ENCODE measurements at places on chromosomes 2 and 18.

GRCh38 chr2:197873293-197873701 lies 68.9 kb downstream of the PLCL1 start:
- no peaks in the 10 kb centered on the region for H3K36me3 ChIP-seq
- H3K4me3 ChIP-seq, result no peak overlapping the region
- DNase-seq, result peak; percentile 15
- H3K4me1 ChIP-seq, result peaks cover 5% of the 10 kb centered on the region

DNA sequence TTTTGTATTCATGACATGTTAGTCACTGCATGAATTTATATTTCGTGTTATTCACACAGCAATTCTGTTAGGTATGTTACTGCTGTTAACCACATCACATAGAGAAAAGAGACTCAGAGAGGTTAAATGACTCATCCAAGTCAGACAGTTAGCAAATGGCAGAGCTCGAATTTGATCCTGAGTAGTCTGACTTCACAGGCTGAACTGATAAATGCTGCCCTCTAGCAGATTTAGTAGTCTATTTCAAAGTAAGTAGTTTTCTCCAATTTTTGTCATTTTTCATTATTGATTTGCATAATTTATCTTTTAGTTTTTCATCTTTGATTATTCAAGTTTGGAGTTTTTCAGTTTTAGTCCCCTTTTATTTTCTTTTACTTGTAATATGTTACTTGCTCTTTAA lies 58.3 kb downstream of the WDR7 start:
- no peaks in the 10 kb centered on the region for H3K36me3 ChIP-seq
- no peak overlapping the region for H3K27ac ChIP-seq
- no peak overlapping the region for H3K4me3 ChIP-seq

GRCh38 chr18:26482569-26482968 lies 65.8 kb downstream of the KCTD1 start:
- no peak overlapping the region for H3K27ac ChIP-seq
- DNase-seq, result peak; percentile 68
- no peaks in the 10 kb centered on the region for H3K27me3 ChIP-seq
- peaks cover 23% of the 10 kb centered on the region for H3K4me1 ChIP-seq
- H3K36me3 ChIP-seq, result no peaks in the 10 kb centered on the region

DNA sequence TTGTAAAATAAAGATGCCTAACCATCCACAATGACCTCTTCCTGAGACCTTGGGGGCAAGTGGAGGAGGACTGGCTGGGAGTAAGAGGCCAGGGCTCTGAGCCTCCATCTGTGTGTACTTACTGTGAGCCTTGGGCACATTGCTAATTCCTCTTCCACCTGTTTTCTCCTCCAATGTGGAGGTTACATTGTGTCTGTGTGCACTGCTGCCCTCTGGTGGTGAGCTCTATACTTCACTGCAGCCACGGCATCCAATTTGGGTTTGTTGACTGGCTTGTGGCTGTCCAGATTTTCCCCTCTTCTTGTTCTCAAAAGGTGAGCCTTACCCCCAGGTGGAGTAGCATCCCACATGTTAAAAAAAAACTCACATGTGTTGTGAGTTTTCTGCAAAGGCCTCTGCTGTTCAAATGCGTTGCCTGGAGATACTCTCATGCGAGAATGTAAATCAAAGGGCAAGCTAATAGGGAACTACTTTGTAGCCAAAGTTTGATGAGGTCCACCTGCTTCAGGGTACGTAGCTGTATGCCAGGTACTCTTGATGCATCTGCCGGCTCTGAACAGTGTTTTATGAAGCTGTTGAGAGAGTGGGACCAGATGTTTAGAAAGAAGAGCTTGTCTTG lies 80.8 kb downstream of the APOB start:
- H3K4me1 ChIP-seq, result no peaks in the 10 kb centered on the region
- no peaks in the 10 kb centered on the region for H3K27me3 ChIP-seq
- DNase-seq, result peak; percentile 27

- no peaks in the 10 kb centered on the region for H3K36me3 ChIP-seq
- peaks cover 5% of the 10 kb centered on the region for H3K4me1 ChIP-seq
- no peak for DNase-seq
- H3K27ac ChIP-seq, result no peak overlapping the region
- no peak overlapping the region for H3K4me3 ChIP-seq
Observed at GRCh38 chr2:162118166-162119031, 33.6 kb downstream of the GCG start.

DNA sequence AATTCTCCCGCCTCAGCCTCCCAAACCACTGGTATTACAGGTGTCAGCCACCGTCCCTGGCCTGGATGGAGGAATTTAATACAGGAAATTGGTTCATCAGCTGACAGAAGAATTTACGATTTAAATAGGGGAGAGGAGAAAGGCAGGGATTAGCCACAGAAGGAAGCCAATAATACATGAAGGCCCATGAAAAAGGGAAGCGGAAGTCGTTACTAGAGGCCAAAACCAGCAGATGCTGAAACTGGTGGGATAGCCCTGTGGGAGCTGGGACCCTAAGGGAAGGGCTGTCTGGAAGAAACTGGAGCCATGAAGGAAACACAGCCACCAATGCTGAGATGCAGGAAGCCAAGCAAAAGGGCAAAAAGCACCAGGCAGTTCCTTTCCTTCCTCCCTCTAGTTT lies 163.7 kb upstream of the RMP24 start:
- H3K4me3 ChIP-seq, result no peak overlapping the region
- H3K4me1 ChIP-seq, result no peaks in the 10 kb centered on the region
- no peaks in the 10 kb centered on the region for H3K36me3 ChIP-seq
- no peak overlapping the region for H3K27ac ChIP-seq

DNA sequence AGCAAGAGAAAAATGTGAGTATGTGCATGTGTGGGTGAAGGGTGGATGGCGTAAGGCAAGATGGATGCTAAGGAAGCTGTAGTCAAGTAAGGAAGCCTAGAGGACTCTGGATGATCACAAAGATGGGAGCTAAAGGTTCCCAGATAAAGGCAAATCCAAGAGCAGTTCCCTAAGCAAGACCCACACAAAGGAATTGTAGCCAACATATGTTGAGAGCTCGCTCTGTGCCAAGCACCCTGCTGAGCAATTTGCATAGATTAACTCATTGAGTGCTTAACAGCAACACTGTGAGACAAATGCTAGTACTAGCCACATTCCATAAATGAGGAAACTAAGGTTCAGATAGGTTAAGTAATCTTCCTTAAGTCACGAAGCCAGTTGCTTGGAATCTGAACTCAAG lies 132.6 kb downstream of the C1D start:
- peak; percentile 57 for DNase-seq
- no peak overlapping the region for H3K4me3 ChIP-seq
- no peaks in the 10 kb centered on the region for H3K27me3 ChIP-seq
- H3K36me3 ChIP-seq, result no peaks in the 10 kb centered on the region

DNA sequence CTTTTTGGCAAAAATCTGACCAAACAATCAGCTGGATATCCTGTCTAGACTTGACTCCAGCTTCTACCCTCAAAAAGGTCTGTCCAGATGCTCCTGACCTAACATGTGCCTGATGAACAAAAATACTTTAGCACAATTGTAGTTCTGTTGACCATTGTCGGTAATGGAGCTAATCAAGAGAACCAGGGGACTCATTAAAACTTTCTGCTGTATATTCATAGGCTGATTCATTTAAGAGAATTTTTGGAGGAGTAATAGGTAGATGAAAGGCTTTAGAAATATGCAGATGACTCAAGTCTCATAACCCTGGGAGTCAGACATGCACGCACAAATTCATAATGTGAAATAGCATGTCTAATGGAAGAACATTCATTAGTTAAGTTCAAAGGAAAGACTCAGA lies 514.2 kb downstream of the TXNL1 start:
- H3K4me3 ChIP-seq, result no peak overlapping the region
- no peak for DNase-seq
- no peaks in the 10 kb centered on the region for H3K27me3 ChIP-seq
- no peak overlapping the region for H3K27ac ChIP-seq
- no peaks in the 10 kb centered on the region for H3K36me3 ChIP-seq

- no peak for DNase-seq
- H3K27ac ChIP-seq, result no peak overlapping the region
- peaks cover 15% of the 10 kb centered on the region for H3K36me3 ChIP-seq
- H3K27me3 ChIP-seq, result no peaks in the 10 kb centered on the region
- H3K4me1 ChIP-seq, result peaks cover 2% of the 10 kb centered on the region
Observed at GRCh38 chr18:2918761-2919550, 72.2 kb downstream of the EMILIN2 start.

DNA sequence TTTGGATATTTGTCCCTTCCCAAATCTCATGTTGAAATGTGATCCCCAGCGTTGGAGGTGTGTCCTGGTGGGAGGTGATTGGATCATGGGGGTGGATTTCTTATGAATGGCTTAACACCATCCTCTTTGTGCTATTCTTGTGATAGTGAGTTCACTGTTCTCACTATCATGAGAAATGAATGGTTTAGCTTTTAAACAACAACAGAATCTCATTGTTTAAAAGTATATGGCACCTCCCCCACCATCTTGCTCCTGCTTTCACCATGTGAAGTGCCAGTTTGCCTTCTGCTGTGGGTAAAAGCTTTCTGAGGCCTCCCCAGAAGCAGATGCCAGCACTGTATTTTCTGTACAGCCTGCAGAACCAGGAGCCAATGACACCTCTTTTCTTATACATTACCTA lies 38.1 kb downstream of the KIAA1328 start:
- no peak for DNase-seq
- H3K27ac ChIP-seq, result no peak overlapping the region
- no peak overlapping the region for H3K4me3 ChIP-seq
- H3K27me3 ChIP-seq, result no peaks in the 10 kb centered on the region
- H3K4me1 ChIP-seq, result no peaks in the 10 kb centered on the region
- no peaks in the 10 kb centered on the region for H3K36me3 ChIP-seq

DNA sequence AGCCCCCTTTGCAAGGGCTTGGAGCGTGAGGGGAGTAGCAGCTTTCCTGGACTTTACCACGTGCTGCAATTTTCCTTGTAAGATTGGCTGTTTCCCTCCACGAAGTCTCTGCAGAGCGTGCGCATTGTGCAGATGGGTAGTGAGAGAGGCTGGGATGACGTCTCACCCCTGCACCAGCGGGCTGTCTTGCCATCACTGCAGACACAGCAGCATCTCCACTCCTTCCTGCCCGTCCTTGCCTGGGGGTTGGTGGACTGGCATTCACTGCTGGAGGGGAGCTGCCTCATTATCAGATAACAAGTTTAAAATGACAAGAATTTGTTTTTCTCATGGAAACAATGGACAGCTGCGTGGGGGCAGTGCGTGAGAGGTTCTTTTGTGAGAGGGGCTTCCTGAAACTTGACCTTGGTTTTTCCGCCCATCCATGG lies 45.3 kb upstream of the HS6ST1 start:
- H3K4me1 ChIP-seq, result peaks cover 17% of the 10 kb centered on the region
- no peaks in the 10 kb centered on the region for H3K27me3 ChIP-seq

DNA sequence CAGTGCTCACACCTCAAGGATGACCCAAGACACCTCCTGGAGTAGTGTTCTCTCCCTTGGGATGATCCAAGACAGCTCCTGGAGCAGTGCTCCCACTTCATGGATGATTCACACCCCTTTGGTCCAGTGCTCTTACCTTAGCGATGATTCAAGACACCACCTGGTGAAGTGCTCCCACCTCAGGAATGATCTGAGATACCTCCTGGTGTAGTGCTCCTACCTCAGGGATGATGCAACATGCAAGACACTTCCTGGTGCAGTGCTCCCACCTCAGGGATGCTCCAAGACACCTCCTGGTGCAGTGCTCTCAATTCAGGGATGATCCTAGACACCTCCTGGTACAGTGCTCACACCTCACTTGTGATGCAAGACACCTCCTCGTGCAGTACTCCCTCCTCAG lies 123.1 kb downstream of the ASB1 start:
- DNase-seq, result no peak
- H3K36me3 ChIP-seq, result no peaks in the 10 kb centered on the region
- H3K27ac ChIP-seq, result no peak overlapping the region
- no peaks in the 10 kb centered on the region for H3K27me3 ChIP-seq
- H3K4me3 ChIP-seq, result no peak overlapping the region

DNA sequence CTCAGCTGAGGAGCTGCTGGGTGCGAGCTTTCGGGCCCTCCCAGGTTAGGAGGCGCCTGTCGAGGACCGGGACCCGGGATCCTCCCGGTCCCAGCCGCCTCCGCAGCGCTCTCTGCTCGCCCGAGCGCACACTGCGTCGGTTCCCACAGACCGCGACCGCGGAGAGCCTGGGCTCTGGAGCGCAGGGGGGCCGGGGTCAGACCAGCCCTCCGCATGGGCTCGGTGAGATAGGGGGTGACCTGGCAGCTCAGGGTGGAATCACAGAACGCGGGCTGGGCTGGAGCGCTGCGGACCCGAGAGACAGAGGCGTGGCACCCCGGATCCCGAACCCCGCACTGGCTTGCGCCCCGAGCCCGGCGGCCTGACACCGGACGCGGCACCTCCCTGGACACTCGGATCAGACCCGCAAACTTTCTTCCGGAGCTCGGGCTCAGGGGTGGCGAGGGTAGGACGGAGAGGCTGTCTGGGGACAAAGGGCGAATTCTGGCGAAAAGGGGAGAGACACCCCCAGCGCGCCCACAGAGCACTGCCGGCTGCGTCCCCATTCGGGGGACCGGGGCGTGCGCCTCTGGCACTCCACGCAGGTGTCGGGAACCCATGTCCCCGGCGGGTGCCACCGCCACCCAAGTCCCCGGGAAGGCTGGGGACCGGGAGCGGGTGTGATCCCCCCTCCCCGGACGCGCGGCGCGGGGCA lies 612 bp downstream of the DIPK1C start:
- H3K27ac ChIP-seq, result no peak overlapping the region
- DNase-seq, result peak; percentile 67
- H3K36me3 ChIP-seq, result no peaks in the 10 kb centered on the region
- no peaks in the 10 kb centered on the region for H3K4me1 ChIP-seq

DNA sequence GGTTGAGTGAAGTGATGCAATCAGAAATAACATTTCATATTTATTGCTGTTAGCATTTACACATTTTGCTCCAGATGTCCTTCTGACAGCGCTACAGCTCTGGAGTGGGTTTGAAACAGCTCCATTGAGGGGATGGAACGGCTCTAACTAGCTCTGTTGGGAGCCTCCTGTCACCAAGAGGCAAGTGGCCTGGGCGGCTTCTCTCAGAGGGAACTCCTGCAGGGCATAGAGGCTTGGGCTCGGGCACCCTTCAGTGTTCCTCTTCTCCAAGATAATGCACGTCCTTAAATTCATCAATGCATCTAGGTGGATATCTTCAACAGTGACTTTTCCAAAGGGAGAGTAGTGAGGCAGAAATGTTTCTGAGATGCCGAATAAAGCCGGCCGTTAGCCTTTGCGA lies 122.5 kb downstream of the CNTNAP5 start:
- H3K27ac ChIP-seq, result no peak overlapping the region
- no peaks in the 10 kb centered on the region for H3K36me3 ChIP-seq
- DNase-seq, result no peak
- H3K27me3 ChIP-seq, result peaks cover 6% of the 10 kb centered on the region
- no peak overlapping the region for H3K4me3 ChIP-seq

DNA sequence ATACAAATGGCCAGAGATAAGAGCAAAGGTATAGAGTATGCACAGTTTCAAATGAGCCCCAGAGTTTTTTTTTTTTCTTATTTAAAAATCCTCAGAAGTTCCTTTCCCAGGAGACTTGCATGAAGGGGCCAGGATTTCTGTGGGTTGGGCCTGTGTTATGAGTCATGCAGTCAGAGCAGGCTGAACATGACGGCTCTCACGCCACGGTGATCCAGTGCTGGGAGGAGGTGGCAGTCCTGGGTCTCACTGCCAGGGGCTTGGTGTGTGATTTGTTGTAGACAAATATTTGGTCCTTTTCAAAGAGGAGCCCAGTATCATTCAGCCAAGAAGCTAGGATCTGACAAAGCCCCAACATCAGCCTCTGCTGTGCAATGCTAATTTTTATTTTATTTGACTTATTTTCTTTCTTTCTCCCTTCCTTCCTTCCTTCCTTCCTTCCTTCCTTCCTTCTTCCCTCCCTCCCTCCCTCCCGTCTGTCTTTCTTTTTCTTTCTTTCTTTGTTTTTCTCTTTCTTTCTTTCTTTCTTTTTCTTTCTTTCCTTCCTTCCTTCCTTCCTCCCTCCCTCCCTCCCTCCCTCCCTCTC lies 10.4 kb upstream of the KCNE4 start:
- DNase-seq, result no peak
- H3K27ac ChIP-seq, result no peak overlapping the region
- no peaks in the 10 kb centered on the region for H3K27me3 ChIP-seq
- H3K4me1 ChIP-seq, result peaks cover 10% of the 10 kb centered on the region
- no peak overlapping the region for H3K4me3 ChIP-seq
- H3K36me3 ChIP-seq, result no peaks in the 10 kb centered on the region

Measured in H1 (cell line).